ENCODE measurements at places on chromosomes 1 and 21. TPM values are rescaled to one million over a fixed set of nuclear protein-coding genes. Genes with fewer than 3 reads are reported as not detected.

SH2D1B gene
- not detected for total RNA-seq

ADAMTS5 gene
- total RNA-seq: 1.4 TPM

ANKRD13C gene
- total RNA-seq: 108 TPM

LDLRAD1 gene
- not detected for total RNA-seq

OR2T3 gene
- not detected for total RNA-seq

PPIAL4G gene
- 0.31 TPM for total RNA-seq

KCNE2 gene
- not detected for total RNA-seq
